Activated CD4-positive, alpha-beta T cell treated with anti-CD3 and anti-CD28 coated beads, Interleukin-2, amount 50 U/mL, for 1 hour (primary cell): ENCODE measurements at places on chromosomes 5 and 9.
A peak's percentile ranks its signal among the peaks of the same experiment; 100 is the strongest.

GRCh38 chr5:124724357-124725039 is 21.9 kb downstream of the ZNF608 start:
- DNase-seq, result no peak

- DNase-seq, result no peak
Measured at GRCh38 chr9:33464045-33464636, 9.6 kb downstream of the NOL6 start.

GRCh38 chr5:164097749-164098148 is 592.3 kb downstream of the MAT2B start:
- no peak for DNase-seq

DNA sequence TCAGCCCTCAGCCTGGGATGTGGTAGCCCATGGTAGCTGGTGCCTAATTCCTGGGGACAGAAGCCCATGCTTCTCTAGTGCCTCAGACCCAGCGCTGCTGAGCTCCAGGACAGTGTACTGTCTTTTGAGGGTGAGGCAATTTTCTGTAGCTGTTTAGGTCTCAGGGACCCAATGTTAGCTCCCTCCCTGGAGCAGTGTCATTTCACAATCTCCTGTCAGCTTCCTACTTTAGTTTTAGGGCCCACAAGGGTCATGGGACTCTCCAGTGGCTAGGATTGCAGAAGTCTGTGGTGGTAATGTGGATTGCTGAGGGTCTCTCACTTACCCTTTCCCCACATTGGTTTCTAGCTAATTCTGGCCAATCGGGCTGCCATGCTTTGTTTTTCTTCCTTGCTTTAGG is 67.7 kb upstream of the CCL21 start:
- no peak for DNase-seq

DNA sequence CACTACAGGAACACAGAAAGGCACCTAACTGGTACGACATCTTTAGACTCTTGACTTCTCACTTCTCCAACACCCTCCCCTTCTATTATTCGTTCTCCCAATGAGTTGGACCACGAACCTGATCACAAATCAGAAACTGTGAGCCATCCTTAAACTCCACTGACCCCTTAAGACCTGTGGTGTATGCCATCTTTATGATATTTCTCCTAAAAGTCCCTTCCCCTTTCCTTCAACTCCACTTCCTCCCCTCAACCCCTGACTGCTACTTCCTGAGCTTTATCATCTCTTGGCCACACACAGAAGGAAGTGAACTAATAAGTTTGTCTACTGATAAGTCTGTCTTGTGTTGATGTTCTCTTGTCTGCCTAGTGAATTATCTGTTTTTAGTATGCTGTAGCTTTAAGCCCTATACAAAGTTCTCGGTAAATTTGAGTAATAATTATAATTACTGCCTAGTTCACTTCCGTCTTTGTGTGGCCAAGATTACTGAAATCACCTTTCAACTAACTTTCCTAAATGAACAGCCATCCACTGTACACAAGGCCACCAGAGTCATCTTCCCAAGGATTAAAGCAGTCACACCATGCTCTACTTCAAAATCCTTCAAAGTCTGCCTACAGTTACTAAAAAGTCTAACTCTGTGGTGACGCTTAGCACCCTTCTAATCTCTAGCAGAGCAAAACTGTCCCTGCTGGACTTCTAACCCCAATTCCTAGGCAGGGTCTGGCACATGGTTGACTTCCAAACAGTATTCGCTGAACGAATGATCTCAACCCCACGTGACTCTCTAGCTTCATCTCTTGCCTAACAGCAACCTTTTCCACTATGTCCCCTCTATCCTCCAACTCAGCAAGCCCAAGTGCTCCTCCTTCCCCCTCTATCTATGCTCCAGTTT is 23.2 kb downstream of the ELOVL7 start:
- DNase-seq, result no peak

DNA sequence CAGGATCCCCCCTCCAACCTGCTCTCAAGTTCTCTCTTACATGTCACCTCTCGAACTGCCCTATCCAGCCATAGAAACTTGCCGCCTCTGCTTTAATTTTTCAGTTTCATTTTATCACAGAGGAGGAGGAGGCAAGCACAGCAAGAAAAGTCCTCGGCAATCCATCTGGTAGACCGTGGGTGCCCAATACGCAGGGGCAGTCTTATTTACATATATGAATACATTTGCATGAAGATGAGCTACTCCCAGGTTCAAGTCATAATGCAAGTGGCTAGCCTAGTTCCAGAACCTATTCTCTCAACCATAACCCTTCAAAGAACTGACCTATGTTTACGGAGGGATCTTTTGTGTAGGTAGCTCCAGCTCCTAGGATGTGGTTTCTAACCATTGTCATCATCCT is 223.2 kb upstream of the PANK3 start:
- DNase-seq, result no peak

GRCh38 chr9:96052686-96053085 is 177.2 kb downstream of the ERCC6L2 start:
- DNase-seq, result no peak

DNA sequence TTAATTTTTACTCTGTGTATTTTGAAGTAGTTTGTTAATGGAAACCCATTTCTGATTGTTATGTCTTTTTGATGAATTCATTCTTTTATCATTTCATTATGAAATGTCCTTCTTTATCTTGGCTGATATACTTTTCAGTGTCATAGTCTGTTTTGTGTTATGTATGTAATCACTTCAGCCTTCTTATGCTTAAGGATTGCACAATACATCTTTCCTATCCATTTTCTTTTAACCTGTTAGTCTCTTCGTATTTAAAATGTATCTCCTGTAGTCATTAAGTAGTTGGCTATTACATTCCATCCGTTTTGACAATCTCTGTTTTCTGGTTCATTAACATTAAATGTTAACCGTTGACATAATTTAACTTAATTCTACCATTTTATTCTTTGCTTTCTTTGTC is 344.6 kb upstream of the CTNND2 start:
- no peak for DNase-seq

DNA sequence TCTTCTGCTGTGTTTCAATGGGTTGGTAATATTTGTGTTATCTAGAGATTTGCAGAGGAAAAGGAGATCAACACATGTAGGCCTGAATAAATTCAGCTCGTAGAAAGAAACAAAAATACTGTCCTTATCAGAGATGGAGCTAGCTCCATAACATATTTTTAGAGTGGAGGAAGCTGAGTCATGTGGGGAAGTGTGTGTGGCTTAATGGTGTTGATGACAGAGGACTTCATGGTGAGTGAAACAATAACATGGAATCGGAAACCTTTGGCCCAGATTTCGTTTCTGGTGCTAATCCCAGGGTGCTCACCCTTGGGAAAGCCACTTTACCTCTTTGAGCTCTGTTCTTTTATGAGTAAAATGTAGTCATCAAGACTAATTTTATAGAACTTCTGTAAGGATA is 825.0 kb downstream of the TLR4 start:
- DNase-seq, result no peak

- DNase-seq, result no peak
Measured at GRCh38 chr9:5514617-5515260, 4.4 kb downstream of the PDCD1LG2 start.

- DNase-seq, result no peak
Measured at GRCh38 chr5:9513827-9514226, 32.0 kb downstream of the SEMA5A start.

DNA sequence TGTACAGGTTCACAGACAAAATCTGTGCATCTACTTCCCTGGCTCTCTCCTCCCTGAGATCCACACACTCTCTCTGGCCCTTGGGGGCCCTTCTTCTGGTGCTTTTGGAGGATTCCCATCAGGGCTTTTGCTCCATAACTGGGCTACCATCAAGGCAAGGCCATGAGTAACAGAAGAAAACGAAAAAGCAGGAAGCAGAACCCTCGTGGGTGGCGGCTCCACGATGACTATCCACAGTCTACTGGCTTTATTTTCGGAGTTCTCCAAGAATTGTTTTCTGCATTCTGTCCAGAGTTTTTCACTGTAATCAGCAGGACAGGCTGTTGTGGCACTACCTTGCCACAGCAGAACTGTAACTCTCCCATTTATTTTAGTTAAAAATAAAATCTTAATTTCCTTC is 19.9 kb downstream of the PNPLA7 start:
- DNase-seq, result no peak

- DNase-seq, result no peak
Measured at GRCh38 chr5:151018846-151019245, 1.5 kb upstream of the GPX3 start.

GRCh38 chr5:67222243-67223025 is 25.8 kb upstream of the CD180 start:
- no peak for DNase-seq

GRCh38 chr9:94916956-94917355 is 190.5 kb downstream of the AOPEP start:
- no peak for DNase-seq

GRCh38 chr5:1479581-1480188 is 34.4 kb upstream of the SLC6A3 start:
- peak; percentile 44 for DNase-seq

DNA sequence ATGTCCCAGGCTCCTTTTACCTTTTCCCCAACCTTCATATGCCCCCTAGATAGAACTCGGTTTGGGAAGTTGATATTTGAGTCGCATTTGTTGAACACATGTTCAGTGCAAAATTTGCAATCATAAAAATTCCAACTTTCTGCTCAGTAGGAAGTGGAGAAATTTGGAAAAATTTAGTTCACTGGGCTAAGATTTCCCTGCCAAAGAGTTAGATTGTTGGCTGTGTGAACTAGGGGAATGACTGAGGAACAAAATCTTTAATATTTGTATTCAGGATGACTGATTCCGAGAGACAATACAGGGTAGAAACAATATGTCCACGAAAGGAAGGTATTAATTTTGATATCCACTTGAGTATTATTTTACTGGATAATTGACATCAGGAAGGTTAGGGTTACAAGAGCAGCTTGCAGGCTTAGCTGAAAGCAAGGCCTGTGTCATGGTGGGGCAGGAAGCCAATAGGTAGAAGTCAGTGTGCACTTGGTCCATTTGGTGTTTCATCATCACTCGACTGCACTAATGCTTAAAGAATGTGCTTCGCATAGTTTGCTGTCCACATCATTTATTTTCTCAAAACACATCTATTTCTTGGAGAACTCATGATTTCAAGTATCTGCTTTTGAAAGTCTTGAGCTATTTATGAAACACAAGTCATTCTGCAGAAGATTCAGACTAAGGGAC is 59.4 kb upstream of the GNA14 start:
- no peak for DNase-seq
